ENCODE measurements at places on chromosomes 5 and 9.

DNA sequence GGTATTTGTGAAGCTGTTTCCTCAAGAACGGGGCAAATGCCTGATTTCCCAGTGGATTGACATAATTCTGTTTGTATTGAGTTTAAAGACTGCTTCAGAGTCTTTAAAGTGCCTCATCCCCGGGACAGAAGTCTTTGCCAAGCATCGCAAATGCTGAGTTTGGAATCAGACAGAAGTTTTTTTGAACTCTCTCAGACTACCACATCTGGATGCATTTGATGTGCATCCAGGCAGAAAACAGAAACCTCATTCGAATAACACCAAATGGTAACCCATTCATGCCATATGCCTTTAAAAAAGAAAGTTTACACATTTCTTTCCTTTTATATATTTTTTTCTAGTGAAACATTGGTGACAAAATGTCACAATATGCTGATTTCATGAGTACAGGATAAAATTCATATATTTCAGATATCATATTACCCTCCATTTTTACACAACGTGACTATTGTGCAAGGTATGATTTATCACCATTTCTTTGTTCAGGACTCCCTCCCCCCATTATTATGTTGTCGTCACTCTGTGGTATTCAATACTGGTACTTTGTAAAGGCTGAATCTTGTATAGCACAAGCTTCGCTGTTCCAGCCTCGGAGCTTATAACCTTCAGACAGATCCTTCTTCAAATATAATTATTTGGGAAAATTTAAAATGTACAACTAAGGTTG lies 91.1 kb downstream of the ZNF608 start:
- DNase-seq = peak; percentile 32

DNA sequence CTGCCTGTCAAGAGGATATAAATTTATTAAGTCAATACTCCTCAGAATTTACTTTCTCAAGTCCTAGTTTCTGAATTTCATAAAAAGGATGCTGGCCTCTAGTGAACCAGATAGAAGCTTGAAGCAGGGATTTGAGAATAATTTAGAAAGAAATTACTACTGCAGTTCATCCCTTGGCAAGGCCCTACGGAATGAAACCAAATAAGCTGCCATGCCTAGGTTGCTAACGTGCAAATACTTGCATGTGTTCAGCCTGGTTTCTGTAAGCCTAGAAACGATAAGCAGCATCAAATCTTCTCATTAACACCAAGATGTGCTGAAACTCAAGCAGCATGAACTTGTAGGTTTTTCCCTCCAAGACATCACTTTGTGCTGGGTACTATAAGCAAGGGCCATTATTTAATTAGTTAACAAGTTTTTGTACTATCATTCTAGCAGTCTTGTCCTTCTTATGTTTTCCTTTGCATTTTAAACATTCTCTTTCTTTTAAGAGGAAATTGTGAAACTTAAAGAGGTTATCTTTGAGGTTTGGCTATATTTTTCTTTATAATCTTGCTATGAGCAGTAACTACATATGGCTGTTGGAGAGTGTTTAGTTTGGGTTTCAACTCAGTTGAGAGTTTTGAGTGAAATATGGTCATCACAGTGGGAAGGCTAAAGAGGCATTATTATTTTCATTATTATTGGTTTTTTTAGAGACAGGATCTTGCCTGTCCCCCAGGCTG lies 71.8 kb downstream of the ADAMTSL1 start:
- DNase-seq = no peak

- peak; percentile 88 for DNase-seq
These were observed 46.0 kb downstream of the SHB start for GRCh38 chr9:38022995-38023394.

DNA sequence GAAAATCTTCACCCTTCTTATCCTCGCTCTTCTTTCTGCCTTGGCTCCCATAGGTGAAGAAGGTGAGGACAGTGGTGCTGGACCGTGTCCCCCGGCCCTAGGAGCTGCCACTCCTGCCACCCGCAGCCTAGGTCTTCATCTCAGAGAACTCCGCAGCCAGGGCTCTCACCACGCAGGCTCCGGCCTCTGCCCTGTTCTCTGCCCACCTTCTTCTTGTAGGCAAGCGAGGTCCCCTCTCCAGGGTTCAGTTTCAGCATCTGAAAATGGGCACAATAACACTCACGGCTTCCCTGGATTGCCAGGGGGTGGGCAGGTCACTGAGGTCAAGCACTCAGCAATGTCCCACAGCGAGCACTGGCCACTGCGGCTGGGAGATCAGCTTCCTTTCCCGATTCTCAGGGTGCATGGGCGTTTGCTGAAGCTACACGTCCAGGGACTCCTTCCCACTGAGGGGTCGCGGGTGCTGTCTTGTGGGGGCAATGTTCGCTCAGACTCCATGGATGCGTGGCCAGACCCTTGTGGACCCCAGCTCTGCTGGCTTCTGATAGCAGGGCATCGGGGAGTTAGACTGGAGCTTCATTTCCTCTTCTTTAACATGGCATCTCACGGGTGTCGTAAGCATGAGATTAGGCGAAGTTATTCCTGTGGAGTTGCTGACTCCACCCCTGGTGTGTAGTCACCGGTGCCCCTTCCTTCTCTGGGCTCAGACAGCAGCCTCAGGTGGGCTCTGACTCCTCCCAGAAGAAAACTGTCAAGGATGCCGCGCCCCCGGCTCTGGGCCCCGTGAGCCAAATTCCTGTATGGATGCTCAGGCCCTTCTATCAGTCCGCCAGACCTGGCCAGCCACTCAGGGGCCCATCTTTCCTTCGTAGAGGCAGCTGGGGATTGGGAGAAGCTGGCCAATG lies 145.1 kb upstream of the IRX2 start:
- no peak for DNase-seq

GRCh38 chr9:24333629-24334028 lies 212.1 kb downstream of the IZUMO3 start:
- no peak for DNase-seq

- DNase-seq = no peak
These were observed 8.9 kb downstream of the SRP19 start for GRCh38 chr5:112869948-112870347.

GRCh38 chr5:152185547-152186245 lies 219.4 kb downstream of the NMUR2 start:
- DNase-seq = peak; percentile 10

DNA sequence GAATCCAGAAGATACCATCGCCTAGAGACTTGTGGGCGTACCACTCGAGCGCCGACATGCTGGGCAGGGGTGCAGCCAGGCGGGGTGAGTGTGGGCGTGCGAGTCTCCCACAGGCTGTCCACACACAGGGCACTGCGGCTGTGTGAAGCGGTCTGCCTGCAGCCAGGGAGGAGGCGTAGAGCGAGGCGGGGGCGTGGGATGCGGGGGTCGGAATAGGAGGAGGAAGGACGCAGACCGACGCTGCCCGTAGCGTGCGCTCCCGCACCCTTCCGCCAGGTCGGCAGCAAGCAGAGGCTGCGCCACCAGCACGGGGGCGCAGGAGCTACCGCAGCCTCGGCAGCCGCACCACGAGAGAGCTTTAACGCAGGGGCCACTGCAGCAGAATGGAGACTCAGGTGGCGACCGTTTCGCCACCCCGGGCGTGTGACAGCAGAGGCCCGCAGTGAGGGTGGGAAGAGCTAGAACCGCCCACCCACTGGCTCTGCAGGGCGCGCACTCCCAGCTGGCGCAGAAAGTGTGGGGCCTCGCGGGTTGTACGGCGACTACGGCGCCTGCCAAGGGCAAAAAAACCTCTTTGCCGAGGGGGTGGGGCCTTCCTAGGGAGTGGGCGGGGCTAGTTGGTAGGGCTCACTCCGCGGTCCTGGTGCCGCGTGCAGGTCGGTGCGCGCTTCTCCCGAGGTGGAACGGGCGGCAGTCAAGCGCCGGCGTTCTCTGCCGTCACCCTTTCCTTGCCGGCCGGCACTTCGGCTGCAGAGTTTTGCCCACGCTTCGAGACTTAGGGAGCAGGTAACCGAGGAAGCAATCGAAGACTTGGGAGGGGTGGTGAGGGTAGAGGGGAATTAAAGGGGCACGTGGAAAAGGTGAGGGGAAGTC lies at the start of the genes MBLAC2 and POLR3G:
Gene MBLAC2 (minus strand): TSS at position 537 of the 873 bp plus-strand sequence. CDS start 479 bp downstream, at position 58.
Gene POLR3G (plus strand): TSS at position 630 of the 873 bp plus-strand sequence. CDS start 10,704 bp downstream, outside the sequence.
- peak; percentile 96 for DNase-seq

GRCh38 chr5:95759634-95760033 lies 28.5 kb downstream of the RHOBTB3 start:
- peak; percentile 32 for DNase-seq

DNA sequence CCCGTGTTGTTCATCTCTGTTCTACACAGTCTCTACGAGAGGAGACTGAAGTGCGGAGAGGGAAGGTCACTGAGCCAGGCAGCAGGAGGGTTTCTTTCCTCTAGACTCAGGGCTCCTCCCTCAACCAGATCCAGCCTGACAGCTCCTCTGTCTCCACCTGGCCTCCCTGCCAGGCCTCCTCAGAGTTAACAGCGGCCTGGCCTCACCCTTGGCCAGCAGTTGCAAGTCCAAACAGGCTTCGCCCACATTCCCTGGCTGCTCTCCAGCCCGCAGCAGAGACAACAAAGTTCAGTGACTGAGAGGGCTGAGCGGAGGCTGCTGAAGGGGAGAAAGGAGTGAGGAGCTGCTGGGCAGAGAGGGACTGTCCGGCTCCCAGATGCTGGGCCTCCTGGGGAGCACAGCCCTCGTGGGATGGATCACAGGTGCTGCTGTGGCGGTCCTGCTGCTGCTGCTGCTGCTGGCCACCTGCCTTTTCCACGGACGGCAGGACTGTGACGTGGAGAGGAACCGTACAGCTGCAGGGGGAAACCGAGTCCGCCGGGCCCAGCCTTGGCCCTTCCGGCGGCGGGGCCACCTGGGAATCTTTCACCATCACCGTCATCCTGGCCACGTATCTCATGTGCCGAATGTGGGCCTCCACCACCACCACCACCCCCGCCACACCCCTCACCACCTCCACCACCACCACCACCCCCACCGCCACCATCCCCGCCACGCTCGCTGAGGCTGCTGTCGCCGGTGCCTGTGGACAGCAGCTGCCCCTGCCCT lies at the start of gene HRCT1:
Gene HRCT1 (plus strand): TSS at position 291 of the 768 bp plus-strand sequence. CDS start 86 bp downstream, at position 377.
- peak; percentile 68 for DNase-seq

DNA sequence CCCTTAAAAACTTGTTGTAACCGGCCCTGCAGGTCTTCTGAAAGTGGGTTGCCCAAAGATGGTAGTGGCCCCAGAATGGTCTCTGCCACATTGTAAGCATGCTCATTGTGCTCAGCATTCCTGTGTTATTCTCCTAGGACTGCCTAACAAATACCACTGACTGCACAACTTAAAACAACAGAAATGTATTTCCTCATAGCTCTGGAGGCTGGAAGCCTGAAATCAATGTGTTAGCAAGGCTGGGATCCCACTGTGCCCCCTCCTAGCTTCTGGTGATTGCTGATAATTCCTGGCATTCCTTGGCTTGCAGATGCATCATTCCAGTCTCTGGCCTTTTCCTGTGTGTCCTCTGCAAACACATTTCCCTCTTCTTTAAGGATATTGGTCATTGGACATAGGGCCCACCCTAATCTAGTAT lies 3.4 kb upstream of the GCNT4 start:
- DNase-seq = no peak
